Adrenal gland (tissue), 19 donors: ENCODE measurements at places on chromosomes 7 and 10. TPM values are rescaled to one million over a fixed set of nuclear protein-coding genes. Genes with fewer than 3 reads are reported as not detected.
A peak's percentile ranks its signal among the peaks of the same experiment; 100 is the strongest.

The FAM170B gene
- total RNA-seq: not detected

The WDR37 gene
- total RNA-seq: 23.2 TPM

The SHTN1 gene
- total RNA-seq: 16.5 TPM

The TUBGCP2 gene
- total RNA-seq: 40.7 TPM

The AOC1 gene
- total RNA-seq: not detected

The DIP2C gene
- total RNA-seq: 4.8 TPM

The PNLIPRP2 gene
- total RNA-seq: not detected

The TMEM176A gene
- 11.9 TPM for total RNA-seq

The SFRP5 gene
- total RNA-seq: 0.32 TPM

The PNLIPRP3 gene
- total RNA-seq: 0.11 TPM

The SEMA3A gene
- total RNA-seq: 0.69 TPM

The ANKRD2 gene
- 2.8 TPM for total RNA-seq

- DNase-seq: no peak
These were observed 12.0 kb upstream of the RASSF4 start for GRCh38 chr10:44947371-44948152.

- DNase-seq: no peak
These were observed 9.0 kb downstream of the SORCS3 start for GRCh38 chr10:104650072-104650471.

GRCh38 chr10:132039371-132039770 lies 26.4 kb upstream of the JAKMIP3 start:
- no peak for DNase-seq

DNA sequence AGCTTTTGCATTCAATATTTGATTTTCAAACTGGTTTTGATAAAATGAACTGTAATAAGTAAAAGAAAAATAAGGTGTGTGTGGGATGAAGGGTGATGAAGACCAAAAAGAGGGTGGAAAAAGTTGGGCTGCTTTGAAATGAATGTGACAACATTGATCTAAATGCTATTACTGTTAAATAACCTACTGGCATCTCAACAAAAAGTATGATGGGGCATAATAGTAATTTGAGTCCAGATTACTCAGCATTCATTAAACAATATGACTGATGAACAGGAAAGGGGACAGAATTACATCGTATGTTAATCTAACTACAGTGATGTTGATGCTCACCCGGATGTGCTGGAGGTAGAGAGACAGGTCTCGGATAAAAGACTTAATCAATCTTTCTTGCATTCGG lies 112.2 kb downstream of the ABCC2 start:
- DNase-seq: no peak

DNA sequence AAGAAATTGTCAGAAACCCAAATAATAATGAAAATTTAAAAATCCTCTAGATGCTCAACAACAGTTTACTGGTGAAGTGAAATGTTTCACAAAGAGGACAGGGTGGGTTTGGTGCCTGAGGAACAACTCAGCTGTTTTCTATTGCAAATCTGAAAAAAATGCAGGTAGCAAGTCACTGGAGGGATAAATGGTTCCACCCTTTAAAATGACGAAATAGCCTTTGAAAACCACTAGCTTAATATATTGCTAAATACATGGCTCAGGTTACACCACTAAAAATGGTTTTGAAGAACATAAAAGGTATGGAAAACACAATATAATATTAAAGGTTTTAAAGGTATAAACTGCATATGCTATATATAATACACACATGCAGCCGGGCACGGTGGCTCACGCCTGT lies 69.5 kb downstream of the LMBR1 start:
- no peak for DNase-seq

- DNase-seq: no peak
These were observed 54.3 kb upstream of the SGCE start for GRCh38 chr7:94710256-94710655.

DNA sequence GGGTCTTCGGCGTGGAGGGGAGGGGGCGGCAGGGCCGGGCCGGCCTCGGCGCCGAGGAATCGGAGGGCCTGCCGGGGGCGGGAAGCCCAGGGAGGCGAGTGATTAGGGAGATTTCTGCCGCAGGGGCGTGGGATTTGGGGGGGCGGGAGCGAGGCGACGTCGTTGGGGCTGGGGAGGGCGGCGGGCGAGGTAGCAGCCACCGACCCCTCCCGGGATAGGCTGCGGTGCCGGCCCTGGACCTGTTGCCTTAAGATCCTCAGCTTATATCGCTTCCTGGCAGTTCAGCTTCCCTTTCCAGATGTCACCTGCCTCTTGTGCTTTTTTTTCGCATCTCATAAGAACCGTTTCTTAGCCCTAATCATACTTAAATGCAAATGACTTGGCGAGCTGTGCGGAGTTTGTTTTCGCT lies 655 bp downstream of the LMTK2 start:
- DNase-seq: peak; percentile 42

DNA sequence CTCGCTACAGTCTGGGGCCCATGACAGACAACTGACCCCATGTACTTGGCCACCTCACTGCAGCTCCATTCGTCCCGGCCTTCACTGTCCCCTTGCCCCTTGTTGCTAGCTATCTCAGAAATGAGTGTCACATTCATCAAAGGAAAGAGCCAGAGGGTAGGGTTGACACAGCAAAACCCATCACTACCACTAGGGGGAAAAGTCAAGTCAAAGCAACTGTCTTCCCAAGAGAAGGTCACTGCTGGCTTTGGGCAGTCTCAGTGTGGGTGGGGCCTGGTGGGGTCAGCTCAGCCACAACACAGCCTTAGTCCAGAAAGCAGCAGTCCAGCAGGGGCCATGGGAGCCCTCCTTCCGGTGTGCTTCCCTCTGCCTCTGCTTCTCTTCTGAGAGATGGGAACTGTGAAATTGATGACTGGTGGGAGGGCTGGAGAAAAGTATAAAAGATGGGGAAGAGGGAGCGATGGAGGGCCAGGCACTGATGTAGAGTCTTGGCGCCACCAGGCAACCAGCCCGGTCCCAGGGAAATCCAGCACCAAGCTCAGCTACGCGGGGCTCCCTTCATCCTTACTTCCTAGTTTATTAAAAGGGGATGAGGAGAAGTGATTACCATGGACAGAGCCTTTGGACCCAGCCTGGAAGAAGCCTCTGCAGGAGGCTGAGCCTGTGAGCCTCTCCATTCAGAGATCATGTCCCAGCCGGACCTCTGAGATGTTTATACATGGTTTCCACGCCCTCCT lies 58.0 kb downstream of the PLXNA4 start:
- DNase-seq: no peak

DNA sequence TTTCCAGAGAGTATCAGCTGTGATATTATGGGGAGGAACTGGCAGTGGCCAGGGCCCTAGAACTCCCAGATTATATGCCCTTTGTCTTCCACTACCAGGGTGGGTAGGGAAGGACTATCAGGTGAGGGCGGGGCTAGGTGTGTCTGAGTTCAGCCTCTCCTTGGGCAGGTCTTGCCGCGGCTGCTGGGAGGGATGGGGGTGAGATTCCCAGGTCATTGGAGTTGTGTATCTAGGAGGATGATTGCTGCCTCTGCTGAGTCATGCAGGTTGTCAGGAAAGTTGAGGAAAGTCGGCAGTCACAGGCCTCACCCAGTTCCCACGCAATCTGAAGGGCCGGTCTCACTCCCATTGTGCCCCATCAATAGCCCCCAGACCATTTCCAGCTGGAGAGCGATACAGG lies 185.2 kb downstream of the DKK1 start:
- no peak for DNase-seq

- DNase-seq: peak; percentile 62
These were observed 8.8 kb upstream of the EPHB4 start for GRCh38 chr7:100835903-100836811.

DNA sequence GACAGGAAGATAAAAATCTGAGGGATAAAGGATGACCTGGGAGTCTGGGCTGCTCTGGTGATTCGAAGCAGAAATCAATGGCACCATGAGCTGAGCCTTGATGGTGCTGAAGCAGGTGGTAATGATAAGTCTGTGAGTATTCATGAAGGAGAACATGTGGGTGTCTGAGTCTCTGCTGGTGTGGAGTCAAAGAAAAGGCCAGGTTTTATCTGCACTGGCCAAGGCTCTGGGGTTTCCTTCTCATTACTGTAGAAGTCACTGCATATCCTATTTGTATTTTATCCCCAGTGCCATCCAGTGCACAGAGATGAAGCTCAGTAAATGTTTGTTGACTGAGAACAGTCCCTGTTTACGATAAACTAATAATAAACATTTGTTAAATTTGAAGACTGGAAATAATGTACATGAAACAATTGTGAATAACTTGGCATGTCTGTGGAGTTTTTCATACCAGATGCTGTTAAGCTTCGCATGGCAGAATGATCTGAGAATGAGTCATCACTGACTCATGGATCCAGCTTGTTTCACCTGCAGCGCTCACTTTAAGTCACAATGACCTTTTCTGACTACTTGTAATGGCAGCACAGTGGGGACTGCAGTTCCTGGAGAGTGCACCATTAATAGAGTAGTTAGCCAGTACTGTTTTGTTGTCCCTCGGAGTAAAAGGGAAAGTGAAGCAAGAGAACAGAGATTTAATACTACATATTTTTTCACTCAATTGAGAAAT lies 538.5 kb downstream of the HTR7 start:
- DNase-seq: no peak

GRCh38 chr7:122515404-122515803 lies 183.5 kb downstream of the RNF133 start:
- DNase-seq: no peak

GRCh38 chr7:138822867-138823535 lies 25.0 kb upstream of the ATP6V0A4 start:
- no peak for DNase-seq

- peak; percentile 42 for DNase-seq
These were observed 12.6 kb downstream of the DHX32 start for GRCh38 chr10:125868372-125868975.

DNA sequence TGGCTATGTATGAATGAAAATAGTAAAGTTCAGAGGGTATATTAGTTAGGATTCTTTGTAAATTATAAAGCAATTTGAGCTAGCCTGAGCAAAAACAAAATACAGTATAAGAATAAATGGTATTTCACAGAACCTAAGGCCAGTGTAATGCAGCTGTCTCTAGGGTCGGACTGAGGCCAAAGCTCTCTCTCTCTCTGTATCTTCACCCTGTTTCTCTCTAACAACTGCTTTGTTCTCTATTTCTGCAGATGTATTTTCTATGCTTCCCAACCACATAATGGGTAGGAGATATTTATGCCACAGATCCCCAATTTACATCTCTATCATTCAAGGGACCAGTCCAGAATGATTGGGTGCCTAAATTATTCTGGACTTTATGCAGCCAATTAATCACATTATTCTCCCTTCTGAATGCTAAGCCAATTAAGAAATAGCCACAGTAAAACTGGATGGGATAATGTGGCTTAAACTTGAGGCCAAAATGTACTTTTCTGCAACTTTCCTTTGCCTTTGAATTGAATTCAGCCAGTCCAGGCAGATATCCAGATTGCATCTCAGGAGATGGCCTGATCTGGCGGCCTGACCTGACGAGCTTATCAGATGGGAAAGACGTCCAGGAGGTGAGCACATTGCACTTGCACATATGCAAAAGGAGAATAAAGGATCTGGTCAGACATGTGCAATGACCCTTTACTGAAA lies 24.6 kb upstream of the IMMP2L start:
- DNase-seq: no peak

- no peak for DNase-seq
These were observed 34.1 kb upstream of the ARMC3 start for GRCh38 chr10:22893781-22894180.

GRCh38 chr10:15642095-15642494 lies 77.6 kb downstream of the ITGA8 start:
- DNase-seq: peak; percentile 25

DNA sequence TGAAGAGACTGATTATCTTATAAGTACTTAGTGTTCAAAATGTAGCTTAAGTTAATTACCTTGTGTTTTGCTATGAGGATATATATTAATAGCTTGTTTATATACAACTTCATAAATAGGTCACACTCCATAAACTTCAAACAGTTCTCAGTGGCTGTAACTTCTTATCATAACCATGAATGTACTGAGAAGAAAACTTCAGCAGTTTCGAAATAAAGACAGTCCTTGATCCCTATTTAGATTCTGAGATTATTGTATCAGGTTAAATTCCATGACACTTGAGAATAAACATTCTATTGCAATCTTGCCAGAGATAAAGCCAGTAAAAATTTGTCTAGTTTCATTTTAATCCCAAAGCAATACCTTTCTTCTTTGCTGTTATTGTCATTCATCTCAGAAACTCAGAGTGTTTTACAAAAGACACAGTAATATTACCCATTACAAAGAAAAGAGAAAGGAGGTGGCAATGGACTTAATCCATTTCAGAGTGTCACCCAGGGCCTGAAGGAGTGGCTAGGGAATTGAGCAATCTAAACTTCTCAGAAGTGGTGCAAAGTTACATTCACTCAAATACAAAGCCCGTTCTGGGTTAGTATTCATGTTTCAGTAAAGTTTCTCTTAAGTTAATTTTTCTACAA lies 403.6 kb downstream of the SEMA3D start:
- DNase-seq: no peak

GRCh38 chr10:112227331-112227987 lies 43.9 kb upstream of the GPAM start:
- DNase-seq: peak; percentile 50

DNA sequence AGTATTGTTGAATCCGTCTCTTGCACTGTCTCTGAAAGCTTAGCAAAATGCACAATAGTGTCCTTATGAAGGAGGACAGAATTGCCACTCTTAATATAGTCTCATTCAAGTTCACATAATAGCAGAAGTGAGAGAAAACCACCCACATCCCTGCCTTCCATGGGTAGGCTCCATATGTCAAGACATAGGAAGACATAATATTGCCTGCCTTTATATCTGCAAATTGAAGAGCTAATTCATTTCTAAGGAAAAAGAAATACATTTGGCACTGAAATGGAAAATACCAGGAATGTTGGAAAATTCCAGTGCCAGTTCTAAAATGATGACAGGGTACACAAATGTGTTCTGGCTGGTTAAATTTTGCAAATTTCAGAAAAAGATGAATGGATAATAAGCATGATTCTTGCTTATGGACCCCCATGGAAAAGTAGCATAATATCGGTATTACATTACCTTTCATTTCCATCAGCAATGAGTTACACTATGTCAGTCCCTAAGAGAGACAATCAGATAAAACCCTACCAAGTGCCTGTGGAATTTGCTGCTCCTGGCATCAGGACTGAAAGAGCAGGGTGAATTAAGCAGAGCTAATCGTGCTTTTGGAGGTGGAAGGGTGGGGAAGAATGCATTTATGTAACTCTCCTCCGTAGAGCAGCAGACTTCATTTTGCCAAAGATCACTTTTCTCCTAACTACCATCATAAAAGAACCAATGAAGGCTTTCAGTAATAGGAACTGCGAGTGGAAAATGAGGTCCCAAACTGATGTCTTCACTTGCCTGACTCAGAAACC lies 312.6 kb downstream of the FGFR2 start:
- DNase-seq: no peak

- DNase-seq: no peak
These were observed 62.0 kb upstream of the RNF32 start for GRCh38 chr7:156578578-156578940.

GRCh38 chr7:6256677-6257535 lies 15.5 kb downstream of the CYTH3 start:
- no peak for DNase-seq
